ENCODE measurements at places on chromosomes 6 and 20. TPM values are rescaled to one million over a fixed set of nuclear protein-coding genes. Genes with fewer than 3 reads are reported as not detected.

GRCh38 chr6:136035378-136036070 lies 184.0 kb downstream of the PDE7B start:
- DNase-seq: no peak

EDEM2 gene
- total RNA-seq: 28.6 TPM

DNA sequence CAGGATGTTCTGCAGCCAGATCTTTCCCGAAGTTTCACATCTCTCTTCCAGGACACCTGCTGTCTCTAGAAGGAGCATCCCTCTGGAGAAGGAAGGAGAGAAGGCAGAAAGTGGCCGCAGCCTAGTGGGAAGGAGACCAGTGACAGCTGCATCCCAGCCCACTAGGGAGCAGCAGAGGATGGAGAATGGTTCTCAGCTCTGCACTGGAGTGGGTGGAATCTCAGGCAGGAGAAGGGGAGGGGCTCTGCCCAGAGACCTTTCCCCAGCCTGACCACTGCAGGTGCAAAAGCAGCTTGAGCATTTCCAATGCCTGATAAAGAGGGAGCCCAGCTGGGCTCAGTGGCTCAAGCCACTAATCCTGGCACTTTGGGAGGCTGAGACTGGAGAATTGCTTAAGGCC lies 32.3 kb downstream of the NCR2 start:
- peak; percentile 58 for DNase-seq

GRCh38 chr6:34638834-34639736 lies 57.5 kb downstream of the ILRUN start:
- DNase-seq: no peak

GRCh38 chr20:62030834-62031434 lies 34.7 kb downstream of the TAF4 start:
- peak; percentile 40 for DNase-seq

- DNase-seq: no peak
These were observed 84.0 kb upstream of the LRFN2 start for GRCh38 chr6:40671001-40671693.

HAO1 gene
- not detected for total RNA-seq

GRCh38 chr6:159682295-159682694 lies 10.7 kb downstream of the SOD2 start:
- DNase-seq: no peak

DNA sequence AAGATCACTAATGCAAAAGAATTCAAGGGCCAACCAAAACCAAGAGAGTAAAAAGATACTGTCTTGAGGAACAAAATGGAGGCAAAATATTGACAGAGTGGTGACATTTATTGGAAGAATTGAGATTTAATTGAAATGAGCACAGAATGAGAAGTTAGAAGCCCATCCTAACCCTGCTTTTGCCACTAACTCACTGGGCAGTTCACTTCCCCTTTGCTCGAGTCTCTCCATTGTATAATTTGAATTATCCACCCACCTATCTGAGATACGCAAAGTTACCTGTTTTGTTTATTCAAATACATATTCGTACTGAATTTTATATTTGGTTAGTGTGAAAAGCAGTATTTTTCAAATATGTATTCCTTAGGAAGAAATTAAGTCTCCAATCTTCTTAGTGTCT lies 204.5 kb upstream of the PRDM1 start:
- DNase-seq: no peak

DNA sequence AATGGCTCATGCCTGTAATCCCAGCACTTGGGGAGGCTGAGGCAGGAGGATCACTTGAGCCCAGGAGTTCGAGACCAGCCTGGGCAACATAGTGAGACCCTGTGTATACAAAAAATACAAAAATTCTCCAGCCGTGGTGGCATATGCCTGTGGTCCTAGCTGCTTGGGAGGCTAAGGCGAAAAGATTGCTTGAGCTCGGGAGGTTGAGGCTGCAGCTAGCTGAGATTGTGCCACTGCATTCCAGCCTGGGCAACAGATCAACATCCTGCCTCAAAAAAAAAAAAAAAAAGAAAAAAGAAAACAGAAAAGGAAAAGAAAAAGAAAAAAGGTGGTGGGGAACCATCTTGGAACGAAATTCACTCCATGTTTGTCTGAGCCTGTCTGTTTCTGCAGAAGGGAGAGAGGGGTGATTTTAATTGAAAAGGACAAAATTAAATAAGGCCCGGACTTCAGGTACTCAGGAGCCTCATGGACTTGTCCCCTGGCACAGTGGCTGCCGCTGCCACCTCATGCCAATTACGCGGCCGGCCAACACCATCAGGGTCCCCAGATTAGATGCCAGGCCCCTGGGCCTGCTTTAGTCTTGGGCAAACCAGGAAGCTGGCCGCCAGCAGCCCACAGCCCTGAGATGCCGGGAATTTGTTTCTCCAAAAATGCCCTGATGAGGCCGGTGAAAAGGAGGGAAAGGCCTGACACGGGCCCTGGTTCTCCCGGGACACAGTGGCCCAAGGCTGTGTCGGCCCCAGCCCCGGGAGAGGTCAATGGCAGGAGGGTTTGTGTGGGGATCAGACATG lies 37.8 kb upstream of the STX16 start:
- no peak for DNase-seq

ZNF334 gene
- 3.8 TPM for total RNA-seq

- DNase-seq: no peak
These were observed 45.3 kb downstream of the PRR18 start for GRCh38 chr6:166262743-166263515.

DNA sequence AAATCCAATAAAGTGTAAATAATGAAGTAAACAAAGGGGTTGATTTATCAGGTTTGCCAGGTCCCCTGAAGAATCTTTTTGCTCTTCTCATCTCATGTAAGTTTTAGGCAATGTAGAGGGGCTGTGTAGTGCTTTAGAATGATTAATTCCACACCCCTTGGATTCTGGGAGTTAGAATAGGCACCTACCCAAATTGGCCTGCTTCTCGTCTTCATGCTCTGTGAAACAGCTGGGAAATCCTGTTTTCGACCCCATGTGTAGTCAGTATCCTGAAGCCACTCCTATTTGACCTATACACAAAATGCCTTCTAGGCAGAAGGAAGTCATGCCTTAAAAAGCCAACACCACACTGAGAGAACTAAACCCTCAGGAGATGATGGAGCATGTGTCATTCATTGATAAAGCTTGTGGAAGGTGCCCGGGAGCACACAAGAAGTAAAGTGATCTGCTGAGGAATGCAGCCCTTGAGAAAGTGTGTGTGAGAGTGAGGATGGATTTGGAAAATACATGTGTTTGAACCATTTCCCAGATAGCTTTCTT lies 170.9 kb downstream of the KLHL32 start:
- no peak for DNase-seq

DNA sequence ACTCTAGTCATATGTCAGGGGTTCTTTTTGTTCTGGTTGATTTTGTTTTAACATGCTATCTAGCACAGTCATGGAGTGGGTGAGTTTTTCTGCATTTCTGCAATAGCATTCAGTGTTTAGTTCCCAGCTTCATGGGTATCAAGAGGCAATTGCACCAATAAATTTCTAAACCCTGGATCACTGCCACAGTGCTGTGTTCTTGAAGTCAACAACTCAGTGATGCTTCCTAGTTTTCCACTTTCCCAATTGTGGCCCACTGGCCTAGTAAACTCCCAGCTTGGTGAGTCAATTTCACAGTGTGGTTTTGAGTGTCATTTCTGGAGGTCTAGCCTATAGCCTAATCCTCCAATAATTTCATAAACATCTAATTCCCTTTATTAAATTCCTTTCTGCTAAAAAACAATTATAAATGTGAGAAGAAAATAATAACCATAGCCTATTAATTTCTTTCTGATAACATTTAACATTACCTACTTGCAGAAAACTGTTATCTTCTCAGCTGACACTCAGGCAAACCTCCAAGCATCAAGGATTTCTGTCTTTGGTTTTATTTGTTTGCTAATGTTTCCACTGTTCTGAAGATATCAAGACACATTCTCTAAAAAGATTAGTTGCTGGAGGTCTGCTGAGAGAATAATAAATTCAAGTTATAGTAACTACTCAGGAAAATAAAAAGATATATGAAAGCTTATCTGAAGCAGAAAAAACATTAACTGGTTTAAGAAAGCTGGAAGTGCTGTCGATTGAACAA lies 89.9 kb downstream of the PDE7B start:
- DNase-seq: no peak

KHDC1L gene
- not detected for total RNA-seq

DNA sequence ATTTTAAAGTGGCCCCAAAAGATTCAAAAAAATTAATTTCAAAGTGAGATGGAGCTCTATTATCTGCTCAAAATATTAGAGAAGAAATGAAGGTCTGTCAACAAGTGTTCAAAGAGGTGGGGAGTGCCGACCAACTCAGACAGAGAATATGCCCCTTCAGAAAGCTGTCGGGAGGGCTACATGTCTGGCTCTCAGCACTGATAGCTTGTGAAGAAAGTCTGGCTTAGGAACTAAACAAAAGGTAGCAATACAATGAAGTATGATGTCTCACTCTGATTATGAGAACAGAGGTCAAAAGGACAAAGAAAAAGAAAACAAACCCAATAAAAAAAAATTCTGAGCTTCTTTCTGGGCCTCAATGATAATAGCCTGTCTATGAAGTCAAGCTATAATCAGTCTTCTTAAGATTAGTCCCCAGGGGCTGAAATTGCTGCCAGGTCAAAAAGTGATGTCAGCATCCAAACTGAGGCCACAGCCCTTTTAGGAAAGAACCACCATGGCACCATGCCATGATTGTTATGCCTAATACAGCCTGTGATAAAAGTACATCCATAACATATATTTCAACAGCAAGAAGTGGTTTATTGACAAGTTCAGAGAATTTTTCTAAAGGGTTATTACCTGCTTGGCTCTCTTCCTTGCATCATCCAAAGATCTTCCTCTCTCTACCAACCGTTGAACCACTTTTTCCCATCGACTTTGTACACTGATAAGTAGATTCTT lies 150.9 kb downstream of the DST start:
- no peak for DNase-seq

DNA sequence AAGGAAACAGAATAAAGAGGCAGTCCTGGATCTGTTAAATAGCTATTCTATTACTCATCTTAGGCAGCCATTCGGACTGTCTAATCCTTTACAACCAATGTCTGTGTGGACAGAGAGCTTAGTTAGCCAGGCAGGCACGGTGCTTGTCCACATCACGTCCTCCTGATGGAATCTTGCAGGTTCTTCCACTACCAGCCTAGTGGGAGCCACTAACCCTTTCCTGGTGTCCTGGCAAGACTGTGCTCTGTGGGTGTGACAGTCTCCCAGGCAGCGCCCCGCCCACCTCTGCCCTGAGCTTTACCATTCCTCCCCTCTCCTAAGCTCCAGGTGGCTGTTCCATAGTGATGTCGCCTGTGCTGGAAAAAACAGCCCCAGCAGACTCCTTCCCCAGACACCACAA lies 78.3 kb upstream of the CLDN20 start:
- peak; percentile 85 for DNase-seq

DNA sequence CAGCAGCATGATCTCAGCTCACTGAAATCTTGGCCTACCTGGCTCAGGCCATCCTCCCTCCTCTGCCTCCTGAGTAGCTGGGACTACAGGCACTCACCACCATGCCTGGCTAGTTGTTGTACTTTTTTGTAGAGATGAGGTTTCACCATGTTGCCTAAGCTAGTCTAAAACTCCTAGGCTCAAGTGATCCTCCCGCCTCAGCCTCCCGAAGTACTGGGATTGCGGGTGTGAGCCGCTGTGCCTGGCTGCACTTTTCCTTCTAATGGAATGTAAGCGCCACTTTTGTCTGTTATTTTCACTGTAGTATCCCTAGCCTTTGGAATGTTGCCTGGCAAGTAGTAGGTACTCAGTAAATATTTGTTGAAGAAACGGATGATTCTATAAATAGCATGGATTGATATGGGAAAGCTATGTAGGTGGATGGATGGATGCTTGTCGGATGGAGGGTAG lies 10.4 kb upstream of the TRIB3 start:
- DNase-seq: peak; percentile 95

PTCRA gene
- not detected for total RNA-seq

TSHZ2 gene
- total RNA-seq: not detected

GRCh38 chr6:88144637-88145297 lies 21.4 kb downstream of the CNR1 start:
- no peak for DNase-seq
